Naive thymus-derived CD4-positive, alpha-beta T cell (primary cell): ENCODE measurements at places on chromosomes 16 and 17. TPM values are rescaled to one million over a fixed set of nuclear protein-coding genes. Genes with fewer than 3 reads are reported as not detected.

Gene C16orf74
- total RNA-seq: 17.9 TPM

Gene KRT14
- total RNA-seq: not detected

GRCh38 chr17:63448655-63449054, 2.5 kb upstream of the CYB561 start:
- no peak for DNase-seq

Gene KRTAP1-1
- not detected for total RNA-seq

DNA sequence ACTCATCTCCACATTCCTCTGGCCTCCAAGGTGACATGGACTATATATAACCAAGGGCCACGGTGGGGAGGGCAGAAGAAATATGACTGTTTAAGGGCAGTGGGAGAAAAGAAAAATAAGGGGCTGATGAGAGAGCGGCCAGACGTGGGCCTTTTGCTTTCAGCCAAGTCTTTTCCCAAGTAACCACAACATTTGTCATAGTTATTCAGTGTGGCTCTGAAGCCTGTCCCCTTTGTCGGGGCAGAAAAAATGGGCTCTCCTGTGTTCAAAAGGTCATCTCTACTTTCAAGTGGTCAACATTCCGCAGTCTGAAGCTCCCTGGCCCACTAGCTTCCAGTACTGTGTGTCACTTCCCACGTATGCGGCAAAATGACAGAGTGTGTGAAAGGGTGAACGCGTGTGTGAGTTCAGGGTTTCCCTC, 245.4 kb downstream of the NTN1 start:
- no peak for DNase-seq

GRCh38 chr17:31391496-31391949, at the start of gene RAB11FIP4:
Gene RAB11FIP4 (plus strand): TSS chr17:31391675. CDS start chr17:31391853, 178 bp downstream.
- no peak for DNase-seq

GRCh38 chr16:55710466-55710865, 54.7 kb downstream of the SLC6A2 start:
- no peak for DNase-seq

- no peak for DNase-seq
These were observed 21.4 kb downstream of the NF1 start for GRCh38 chr17:31116167-31116566.

- DNase-seq: peak; percentile 81
These were observed at the start of the genes NTHL1 and TSC2 for GRCh38 chr16:2047330-2048115. Gene NTHL1 (minus strand): TSS chr16:2047834. CDS start chr16:2047823, 11 bp downstream. Gene TSC2 (plus strand): TSS chr16:2047985. CDS start chr16:2048616, 631 bp downstream.

Gene CAMKK1
- total RNA-seq: 5.2 and 6.3 TPM in 2 replicates

- no peak for DNase-seq
These were observed 25.2 kb upstream of the SMPD3 start for GRCh38 chr16:68473358-68474070.

DNA sequence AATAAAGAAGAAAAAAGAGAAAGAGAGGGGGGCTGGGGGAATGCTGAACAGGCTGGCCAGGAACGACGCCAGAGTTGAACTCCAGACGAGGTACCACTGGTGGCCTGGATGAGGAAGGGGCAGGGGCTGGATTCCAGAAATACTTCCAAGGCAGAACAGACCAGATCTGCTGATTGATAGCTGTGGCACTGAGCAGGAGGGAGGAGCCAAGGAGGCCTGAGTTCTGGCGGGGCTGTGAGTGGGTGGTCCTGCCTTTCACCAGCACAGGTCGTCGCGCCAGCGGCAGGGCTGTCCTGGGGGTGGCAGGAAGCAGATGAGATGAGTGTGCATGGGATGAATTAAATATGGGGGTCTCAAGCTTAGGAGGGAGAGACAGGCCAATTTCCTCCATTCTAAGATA, 5.5 kb downstream of the CCDC42 start:
- DNase-seq: no peak

- no peak for DNase-seq
These were observed 157.0 kb upstream of the CDH11 start for GRCh38 chr16:65278874-65279273.

Gene MAF
- total RNA-seq: 6.4 TPM

Gene DHX38
- 104 TPM for total RNA-seq

DNA sequence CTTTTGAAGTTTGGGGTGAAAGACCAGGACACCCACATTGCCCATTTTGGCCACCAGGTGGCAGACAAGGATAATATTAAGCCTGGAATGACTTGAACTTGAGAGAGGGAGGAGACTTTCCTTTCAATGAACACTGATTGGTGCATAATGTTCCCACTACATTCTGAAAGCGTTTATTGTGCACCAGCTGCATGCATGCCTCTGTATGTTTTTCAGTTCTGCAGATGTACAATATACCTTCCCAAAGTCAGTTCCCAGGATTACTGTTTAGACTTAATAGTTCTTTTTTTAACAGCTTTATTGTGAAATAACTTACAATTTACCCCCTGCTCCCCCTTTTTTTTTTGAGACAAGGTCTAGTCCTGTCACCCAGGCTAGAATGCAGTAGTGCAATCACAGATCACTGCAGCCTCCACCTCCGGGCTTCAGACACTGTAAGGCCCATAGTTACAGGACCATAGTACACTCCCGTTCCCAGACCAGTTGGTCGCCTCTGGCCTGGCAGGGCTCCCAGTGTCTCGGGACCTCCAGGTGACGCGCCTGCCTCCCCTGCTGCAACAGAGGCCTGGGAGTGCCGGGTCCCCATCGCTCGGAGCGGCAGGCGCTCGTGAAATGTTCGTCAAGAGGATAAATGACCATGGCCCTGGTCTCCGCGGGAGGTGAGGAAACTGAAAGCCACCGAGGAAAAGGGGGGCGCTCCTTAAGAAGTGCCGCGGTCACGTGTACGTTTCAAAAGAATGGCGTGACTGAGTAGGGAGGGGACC, 12.2 kb downstream of the CES2 start:
- peak; percentile 64 for DNase-seq
